ENCODE measurements at places on chromosomes 5 and 9.

DNA sequence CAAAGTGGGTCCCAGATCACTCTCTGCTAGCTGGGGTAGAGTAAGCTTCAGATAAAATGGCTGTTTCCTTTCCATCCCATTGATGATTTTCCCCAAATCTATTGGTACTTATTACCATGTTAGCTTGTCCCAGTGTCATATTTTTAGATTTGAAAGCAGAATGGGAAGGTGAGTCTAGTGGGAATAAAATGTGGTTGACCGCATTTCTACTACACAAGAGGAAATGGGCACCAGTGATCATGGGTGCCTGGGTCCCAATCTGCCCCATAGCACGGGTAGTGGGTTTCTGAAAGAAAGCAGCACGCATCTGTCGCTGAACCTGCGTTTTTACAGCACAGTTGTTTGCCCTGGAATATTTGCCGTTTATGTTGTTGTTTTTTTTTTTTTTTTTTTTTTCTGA, 20.1 kb downstream of the DAPK1 start:
- no peak for DNase-seq

- DNase-seq = no peak
Observed at GRCh38 chr5:74166064-74166463, 474.5 kb downstream of the ENC1 start.

- DNase-seq = no peak
Observed at GRCh38 chr5:29805804-29806203, 1387.7 kb upstream of the CDH6 start.

- DNase-seq = no peak
Observed at GRCh38 chr5:102722931-102723330, 32.2 kb upstream of the PAM start.

DNA sequence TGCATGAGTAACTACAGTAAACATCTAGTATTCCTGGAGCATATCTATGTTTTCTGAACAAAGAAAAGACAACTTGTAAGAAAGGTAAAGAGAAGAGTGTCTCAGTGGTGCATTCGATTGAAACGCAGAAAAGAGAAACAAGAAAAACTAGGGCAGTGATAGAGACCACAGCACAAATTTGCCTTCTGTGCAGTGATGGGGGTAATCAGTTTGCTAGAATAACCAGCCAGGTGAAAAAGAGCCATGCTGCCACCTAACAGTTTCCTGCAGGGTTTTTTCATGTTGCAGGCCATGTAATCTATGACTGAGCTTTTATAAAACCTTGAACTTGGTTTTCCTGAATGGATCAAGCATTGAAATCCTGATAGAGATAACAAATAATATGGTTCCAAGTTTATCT, 198.4 kb upstream of the MEF2C start:
- no peak for DNase-seq

- DNase-seq = no peak
Observed at GRCh38 chr5:159638954-159639559, 277.2 kb upstream of the ADRA1B start.

DNA sequence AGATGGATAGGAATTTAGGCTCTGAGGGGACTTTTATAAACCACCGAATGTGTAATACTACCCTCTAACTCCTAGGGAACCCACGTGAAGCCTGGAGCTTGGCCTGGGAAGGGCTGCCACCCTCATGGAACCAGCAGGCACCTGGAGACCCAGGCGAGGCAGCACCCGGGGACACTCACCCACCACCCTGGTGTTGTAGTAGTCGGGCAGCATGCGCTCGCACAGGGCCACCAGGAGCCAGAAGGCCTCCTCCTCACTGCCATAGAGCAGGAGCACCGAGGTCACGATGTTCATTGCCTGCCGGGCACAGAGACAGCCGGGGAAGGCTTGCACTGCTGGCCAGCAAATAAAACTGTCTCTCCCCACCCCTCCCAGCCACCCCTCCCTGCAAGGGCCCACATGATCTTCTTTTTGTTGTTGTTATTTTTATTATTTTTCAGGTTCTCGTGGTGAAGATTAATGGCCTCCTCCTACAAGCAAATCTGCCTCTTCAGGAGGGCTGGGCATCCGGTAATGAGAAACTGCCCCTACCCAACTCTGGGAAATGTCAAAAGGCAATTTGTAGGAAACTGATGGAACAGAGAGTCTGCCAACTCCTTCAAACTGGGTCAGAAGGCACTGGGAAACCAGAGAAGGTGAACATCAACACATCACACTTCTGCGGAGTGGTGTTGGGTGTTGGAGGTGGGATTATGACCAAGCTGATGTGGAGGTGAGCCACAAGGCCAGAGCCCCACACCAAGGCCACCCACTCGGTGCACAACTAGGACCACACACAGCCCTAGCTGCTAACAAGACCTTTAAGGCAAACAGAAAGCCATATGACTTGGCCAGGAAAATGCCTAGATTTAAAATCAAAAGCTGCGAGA, 17.4 kb upstream of the MRNIP start:
- no peak for DNase-seq

DNA sequence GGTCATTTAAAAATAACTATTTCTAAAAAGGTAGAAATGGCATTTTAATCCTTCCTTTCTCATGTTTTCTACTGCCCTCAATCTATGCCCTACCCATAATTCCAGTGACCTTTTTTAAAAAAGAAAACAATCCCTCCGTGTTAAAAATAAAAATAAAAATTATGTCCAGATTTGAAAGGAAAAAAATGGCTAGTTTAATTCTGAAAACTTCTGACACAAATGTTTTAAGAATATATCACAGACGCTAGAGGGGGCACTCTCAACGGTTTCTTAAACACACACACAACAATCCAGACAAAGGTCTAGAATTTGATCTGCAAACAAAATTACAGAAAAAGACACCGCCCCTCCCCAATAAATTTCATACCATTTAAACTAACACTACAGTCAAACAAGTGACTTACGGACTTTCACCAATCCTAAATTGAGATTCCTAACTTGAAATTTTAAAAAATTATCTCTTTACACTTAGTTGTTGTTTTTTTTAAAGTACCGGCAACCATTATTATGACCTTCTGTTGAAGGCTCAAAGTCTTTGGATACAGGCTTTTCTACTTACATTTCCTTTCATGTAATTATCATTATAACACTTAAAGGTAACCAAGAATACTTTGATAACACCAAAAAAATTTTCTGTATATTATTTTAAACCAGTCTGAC, 38.2 kb downstream of the CLINT1 start:
- peak; percentile 35 for DNase-seq

- DNase-seq = no peak
Observed at GRCh38 chr5:88671106-88671504, 211.9 kb downstream of the MEF2C start.

GRCh38 chr5:143916451-143916850, 104.5 kb downstream of the HMHB1 start:
- no peak for DNase-seq

DNA sequence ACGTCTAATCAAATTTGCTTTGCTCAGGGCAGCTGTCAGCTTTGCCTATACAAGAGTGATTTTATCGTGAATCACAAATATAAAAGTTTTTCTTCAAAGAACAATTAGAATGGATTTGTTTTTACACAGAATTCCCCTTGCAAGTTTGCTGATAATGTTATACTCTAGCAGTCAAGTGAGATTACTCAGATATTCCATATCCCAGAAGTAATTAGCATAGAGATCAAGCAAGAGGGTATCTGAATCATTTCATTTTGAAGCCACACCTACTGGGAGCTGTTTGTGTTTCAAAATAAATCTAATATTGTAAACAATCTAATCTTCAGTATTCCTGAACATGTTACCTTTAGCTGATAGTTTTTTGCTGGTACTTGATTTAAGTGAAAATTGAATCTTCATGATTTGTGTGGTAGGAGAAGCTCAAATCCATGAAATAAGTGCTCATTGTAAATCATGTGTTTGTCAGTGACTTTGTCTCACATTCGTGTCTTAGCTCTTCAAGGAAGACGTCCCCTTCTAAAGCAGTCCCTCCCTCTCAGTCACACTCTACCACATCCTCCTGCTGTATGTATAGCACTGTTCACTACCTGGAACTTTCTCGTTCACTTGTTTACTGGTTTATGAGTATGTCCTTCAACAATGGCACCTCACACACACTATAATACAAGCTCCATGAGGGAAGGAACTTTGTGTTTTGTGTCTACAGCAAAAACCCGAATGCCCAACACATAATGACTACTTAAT, 3.3 kb upstream of the TTC39B start:
- no peak for DNase-seq

DNA sequence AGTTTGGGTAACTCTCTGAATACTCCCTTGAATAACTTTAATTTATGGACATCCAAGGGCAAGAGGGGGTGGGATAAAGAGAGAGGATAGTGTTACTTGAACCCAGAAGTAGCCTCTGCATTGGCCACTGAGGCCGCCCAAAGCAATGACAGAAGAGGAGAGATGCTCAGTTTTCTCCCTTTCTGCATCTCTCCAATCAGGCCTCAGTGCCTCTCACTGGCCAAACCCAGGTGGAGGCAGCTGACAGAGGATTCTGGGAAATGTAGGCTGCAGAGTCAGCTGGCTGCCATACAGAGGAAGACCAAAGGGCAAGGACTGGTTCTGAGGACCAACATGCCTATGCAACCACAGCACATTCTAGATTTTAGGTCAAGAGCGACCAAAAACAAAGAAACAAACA, 719.4 kb downstream of the MAT2B start:
- no peak for DNase-seq

- DNase-seq = no peak
Observed at GRCh38 chr5:57718155-57718554, 235.5 kb upstream of the ACTBL2 start.

GRCh38 chr9:134898319-134898718, 17.7 kb downstream of the FCN2 start:
- DNase-seq = no peak

All from retina (tissue), 1 donor.